ENCODE measurements at places on chromosomes 11 and 22. TPM values are rescaled to one million over a fixed set of nuclear protein-coding genes. Genes with fewer than 3 reads are reported as not detected.

The SAA4 gene
- total RNA-seq: not detected

The MS4A4E gene
- total RNA-seq: 1.0 TPM

The GPR83 gene
- total RNA-seq: not detected

The PGM2L1 gene
- total RNA-seq: 18.8 TPM

The SLC16A8 gene
- total RNA-seq: 0.81 TPM

The MN1 gene
- total RNA-seq: 37.7 TPM

The MS4A8 gene
- total RNA-seq: not detected

The SLC22A9 gene
- total RNA-seq: not detected

The KDM4E gene
- total RNA-seq: not detected

The OR8A1 gene
- total RNA-seq: not detected

The VSIG10L2 gene
- not detected for total RNA-seq

The CFAP300 gene
- total RNA-seq: 3.2 TPM

The SPINDOC gene
- total RNA-seq: 20.6 TPM

The GRAP2 gene
- total RNA-seq: 3.6 TPM

The SUSD2 gene
- 15.0 TPM for total RNA-seq

The KRTAP5-11 gene
- total RNA-seq: not detected

The MS4A7 gene
- 78.1 TPM for total RNA-seq

Data from aorta (tissue), 5 donors.